ENCODE measurements at places on chromosomes 6 and 20.
A peak's percentile ranks its signal among the peaks of the same experiment; 100 is the strongest.

- no peak for DNase-seq
These were observed 111.2 kb downstream of the NFATC2 start for GRCh38 chr20:51431321-51431720.

DNA sequence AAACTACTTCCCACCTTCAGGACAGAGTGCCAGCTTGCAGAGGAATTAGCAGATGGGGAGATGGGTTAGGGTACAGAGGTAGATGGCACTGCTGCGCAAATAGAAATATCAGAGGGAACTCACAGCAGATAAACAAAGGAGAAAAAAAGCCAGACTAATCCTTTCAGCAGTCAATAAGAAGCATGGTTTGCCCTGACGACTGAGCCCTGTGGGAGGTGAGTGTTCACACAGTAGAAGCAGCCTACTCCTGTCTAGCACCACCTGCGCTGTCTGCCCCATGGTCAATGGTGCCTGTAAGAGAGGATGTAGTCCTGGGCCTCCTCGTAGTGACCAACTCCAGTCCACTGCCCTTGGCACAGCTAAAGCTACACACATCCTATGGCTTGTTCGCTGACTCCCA is 174.1 kb downstream of the IBTK start:
- no peak for DNase-seq

GRCh38 chr20:50844430-50845100 is 49.7 kb downstream of the BCAS4 start:
- no peak for DNase-seq

DNA sequence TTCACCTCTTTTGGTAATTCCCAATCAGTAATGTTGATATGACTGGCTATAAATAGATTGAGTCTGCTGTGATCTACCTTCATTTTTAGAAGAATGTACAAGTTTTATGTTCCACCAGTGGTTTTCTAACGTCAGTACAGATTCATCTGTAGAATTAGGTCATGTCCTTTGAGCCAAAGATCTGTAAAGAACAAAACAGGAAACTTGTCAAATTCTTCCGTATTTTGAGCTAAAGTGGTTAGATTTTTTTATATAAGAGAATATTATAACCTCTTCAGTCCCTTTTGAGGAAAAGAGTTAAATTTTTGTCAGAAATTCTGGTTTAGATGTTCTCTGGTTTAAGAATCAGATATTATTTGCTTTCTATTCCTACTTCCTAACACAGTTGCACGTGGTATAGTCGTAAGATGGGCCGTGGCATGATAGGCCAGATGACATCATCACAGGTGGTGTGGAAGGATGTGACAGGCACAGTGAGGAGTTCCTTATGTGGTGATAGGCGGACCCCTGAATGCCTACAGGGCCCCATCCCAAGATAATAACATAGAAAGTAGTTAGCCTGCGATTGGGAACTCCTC is 62.3 kb downstream of the SNX9 start:
- DNase-seq: no peak

- DNase-seq: peak; percentile 68
These were observed 101.7 kb upstream of the FOXA2 start for GRCh38 chr20:22686097-22686496.

GRCh38 chr6:90068264-90068663 is 174.0 kb downstream of the GJA10 start:
- no peak for DNase-seq

GRCh38 chr6:69026243-69026642 is 391.2 kb downstream of the ADGRB3 start:
- no peak for DNase-seq

DNA sequence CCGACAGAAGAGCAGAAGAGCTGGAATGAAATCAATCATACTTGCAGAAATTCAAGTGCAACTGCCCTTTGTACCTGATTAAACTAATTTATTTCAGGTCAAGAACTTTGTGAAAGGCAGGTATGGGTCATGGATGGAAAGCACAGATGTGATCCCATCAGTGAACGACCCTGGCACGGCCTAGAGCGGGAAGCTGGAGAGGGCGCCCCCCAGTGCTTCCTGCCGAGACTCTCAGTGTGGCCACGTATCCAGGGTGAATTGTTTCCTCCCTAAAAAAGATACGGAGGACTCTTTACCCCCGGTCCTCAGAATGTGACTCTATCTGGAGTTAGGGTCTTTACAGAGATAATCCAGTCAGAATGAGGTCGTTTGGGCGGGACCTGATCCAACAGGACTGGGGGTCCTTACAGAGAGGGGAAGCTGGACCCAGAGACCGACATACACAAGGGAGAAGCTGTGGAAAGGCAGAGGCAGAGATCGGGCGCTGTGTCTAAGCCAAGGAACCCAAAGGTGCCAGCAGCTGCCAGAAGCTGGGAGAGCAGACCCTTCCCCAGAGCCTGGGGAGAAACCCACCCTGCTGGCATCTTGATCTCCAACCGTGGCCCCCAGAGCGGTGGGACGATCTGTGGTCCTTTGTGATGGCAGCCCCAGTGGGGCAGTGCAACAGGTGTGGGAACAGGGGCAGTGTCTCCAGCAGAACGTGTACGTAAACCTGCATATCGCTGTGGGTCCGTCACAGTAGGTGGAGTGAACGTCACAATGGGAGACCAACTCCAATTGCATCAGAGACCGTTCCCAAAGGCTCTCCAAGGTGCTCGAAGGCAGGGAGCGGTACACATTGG is 91.9 kb downstream of the TAF4 start:
- no peak for DNase-seq

- no peak for DNase-seq
These were observed 835.3 kb upstream of the EPHA7 start for GRCh38 chr6:94254689-94255088.

DNA sequence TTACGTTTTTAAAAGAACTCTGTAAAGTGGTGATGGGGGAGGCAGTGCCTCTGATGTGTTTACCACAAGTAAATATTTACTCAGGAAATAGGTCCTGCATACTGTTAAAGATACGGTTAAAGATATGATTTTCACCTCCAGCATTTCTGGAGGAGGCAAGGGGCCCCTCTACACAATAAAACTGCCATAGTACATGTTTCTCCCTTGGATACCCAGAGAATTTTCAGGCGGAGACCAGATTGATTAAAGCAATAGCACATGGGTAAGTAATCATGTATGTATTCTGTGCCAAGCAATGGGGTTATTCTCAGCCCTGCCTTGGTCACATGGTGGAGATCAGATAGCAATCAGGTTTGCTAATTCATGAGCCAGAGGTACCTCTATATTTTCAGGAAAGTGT is 9.6 kb downstream of the RIPOR2 start:
- DNase-seq: no peak

- DNase-seq: no peak
These were observed 26.6 kb upstream of the ELMO2 start for GRCh38 chr20:46433051-46433450.

GRCh38 chr20:11754451-11754850 is 163.2 kb upstream of the BTBD3 start:
- no peak for DNase-seq

DNA sequence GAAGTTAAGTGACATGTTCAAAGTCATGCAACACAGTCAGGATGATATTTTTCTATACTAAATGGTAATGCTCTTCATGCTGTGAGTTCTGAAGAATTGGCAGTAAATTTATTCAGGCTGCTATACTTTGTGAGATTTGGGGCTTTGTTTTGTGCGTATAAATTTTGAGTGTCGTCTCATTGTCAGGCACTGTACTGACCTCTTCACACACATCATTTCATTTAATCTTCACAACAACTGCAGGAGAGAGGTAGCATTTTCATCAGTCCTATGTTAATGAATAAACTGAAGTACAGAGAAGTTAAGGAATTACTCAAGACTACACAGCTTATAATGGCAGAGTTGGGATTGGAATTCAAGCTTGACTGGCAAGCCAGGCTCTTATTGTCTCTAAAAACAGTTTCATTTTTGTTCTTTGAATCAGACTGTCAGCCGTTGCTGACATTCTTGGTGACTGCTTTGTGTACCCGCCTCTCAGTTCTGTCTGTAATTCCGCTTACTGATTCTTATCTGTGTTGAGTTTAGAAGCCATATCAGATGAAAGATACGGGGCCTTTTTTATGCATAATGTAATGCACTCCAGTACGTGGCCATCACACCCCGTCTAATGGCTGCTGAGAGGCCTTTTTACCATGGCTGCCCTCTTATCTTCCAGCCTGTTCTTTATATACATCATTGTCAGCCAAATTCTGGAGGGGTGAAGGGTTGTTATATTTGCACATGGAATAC is 274.9 kb downstream of the UTRN start:
- no peak for DNase-seq

DNA sequence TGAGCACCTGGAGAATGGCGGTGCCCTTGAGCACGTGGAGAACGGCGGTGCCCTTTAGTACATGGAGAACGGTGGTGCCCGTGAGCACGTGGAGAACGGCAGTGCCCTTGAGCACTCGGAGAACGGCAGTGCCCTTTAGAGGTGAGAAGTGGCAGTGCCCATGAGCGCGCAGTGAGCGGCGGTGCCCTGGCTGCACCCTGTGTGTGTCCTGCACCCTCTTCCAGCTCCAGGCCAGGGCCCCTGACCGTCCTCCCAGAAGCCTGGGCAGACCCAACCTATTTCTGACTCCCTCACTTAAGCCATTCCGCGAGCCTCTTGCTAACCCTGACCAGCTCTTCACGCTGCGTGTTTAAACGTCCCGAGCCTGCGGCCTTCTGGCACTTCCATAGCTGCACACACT is 151.3 kb downstream of the DLL1 start:
- no peak for DNase-seq

DNA sequence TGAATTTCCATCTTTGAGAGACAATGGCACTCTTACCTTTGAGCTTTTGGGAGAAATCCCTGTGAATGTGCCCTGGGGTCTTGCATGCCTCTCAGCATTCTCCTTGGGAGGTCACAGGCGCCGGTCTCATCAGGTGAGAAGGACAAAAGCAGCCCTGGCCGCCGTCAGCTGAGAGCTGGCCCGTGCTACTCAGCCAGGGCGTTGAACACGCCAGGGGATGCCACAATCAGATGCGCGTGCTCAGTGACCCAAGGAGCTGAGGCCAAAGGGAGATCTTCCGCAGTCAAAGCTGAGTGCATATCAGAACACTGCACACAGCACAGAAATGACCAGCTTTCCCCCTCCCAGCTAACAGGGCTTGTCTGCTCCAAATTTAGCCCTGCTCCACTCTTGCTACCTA is 253.6 kb upstream of the NOX3 start:
- no peak for DNase-seq

- no peak for DNase-seq
These were observed 36.5 kb downstream of the PLCG1 start for GRCh38 chr20:41173791-41174341.

DNA sequence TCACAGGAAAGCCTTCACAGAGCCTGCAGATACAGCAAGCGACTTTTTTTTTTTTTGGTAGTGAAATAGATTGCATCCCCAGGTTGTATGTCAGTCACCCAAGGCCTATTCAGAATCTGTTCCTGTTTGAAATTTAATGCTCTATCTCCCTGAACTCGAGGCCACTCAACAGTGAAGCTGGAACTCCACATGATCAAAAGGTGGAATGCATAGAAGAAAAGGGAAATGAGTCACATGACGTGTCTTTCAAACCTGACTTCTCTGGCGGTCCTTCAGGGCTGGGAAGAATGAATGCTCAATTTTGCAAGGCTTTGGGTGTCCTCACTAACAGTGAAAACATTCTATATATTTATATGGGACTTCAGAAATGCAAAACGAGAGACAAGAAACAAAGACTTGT is 88.4 kb upstream of the B3GAT2 start:
- DNase-seq: no peak

DNA sequence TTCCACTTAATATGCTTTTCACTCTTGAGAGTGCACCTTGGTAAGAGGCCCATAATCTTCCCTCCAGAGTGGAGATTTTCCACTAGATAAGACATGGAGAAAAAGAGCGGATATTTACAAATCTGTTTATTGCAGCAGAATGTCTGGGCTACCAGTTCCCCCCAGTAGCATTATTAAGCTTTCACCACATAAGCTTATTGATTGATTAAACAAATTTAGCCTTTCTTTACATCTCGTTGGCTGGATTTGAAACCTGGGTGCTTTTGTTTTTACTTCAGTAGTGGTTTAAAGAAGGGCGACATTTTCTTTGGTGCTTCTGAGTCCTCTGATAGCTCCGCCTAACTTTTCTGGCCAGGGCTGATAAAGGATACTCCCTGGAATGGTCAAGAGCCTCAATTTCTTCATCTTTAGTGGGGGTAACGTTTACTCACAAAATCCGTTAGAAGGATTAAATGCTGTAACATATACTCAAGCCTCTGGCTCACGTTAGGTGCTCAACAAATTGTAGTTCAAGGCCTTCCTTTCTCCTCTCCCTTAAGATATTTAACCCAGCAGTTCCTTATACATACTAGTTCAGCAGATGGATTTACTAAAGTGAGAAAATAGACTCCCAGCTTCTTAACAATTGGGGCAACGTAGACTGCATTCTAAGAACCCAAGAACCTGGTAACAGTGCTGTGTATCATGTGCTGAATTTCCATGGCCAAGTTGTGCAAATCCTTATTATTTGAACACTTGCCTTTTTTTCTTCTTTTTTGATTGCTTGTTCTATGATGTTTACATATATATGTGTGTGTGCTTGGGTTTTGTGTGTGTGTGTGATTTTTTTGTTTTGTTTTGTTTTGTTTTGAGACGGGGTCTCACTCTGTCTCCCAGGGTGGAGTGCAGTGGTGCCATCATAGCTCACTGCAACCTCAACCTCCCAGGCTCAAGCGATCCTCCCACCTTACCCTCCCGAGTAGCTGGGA is 91.4 kb downstream of the RREB1 start:
- DNase-seq: no peak

- no peak for DNase-seq
These were observed 497.5 kb downstream of the UTRN start for GRCh38 chr6:144782634-144783033.

DNA sequence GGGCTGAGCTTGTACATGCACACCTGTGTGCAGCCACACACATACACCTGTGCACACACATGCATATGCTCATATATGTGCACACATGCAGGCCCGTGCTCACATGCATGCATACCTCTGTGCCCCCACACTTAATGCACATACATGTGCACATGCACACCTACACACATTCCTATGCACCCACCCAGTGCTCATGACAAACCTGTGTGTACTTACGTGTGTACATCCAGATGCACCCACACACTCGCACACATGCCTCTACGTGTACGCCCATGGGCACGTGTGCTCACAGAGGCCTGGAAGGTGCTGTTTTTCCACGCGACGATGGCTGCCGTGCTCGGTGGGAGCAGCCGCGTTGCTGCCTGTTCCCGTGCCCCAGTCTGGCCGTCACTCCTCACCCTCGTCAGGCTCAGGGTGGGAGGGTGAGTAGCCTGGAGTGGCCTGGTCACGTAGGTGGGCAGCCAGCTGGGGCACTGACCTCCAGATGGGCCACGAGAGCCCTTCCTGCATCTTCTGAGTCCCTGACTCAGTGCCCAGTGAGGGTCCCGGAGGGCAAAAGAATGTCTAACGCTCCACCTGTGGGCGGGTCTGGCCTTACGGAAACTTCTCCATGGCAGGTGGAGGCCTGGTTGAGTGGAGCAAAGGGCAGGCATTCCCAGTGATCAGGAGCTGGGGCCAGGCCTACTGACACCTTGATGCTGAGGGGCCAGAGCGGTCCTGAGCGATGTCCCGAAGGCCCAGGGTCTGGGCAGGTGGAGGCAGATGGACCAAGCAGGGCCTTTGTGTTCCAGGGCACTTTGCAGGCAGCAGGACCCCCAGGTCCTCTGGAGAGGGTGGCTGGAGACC is 8.0 kb upstream of the GATA5 start:
- DNase-seq: no peak

- no peak for DNase-seq
These were observed 445.0 kb downstream of the CDH26 start for GRCh38 chr20:60403105-60403741.

Data from lower lobe of right lung (tissue), 2 donors.